NCI-H510A treated with DMSO at 0.1 percent for 48 hours (cell line): ENCODE measurements at places on chromosomes 4 and X.

GRCh38 chr4:113445286-113445685 is 316.3 kb downstream of the CAMK2D start:
- no peak for DNase-seq

- no peak for DNase-seq
Measured at GRCh38 chr4:87310691-87311335, 11.9 kb downstream of the HSD17B13 start.

DNA sequence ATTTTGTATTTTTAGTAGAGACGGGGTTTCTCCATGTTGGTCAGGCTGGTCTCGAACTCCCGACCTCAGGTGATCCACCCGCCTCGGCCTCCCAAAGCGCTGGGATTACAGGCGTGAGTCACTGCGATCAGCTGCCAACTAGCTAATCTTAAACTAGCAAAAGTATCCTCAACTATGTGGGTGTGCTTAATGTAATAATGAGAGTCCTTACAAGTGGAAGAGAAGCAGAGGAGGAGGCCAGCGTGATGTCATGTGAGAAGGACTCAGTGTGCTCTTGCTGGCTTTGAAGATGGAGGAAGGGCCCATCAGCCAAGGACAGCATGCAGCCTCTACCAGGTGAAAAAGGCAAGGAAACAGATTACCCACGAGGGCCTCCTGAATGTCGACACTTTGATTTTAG is 19.6 kb downstream of the SCD5 start:
- no peak for DNase-seq

DNA sequence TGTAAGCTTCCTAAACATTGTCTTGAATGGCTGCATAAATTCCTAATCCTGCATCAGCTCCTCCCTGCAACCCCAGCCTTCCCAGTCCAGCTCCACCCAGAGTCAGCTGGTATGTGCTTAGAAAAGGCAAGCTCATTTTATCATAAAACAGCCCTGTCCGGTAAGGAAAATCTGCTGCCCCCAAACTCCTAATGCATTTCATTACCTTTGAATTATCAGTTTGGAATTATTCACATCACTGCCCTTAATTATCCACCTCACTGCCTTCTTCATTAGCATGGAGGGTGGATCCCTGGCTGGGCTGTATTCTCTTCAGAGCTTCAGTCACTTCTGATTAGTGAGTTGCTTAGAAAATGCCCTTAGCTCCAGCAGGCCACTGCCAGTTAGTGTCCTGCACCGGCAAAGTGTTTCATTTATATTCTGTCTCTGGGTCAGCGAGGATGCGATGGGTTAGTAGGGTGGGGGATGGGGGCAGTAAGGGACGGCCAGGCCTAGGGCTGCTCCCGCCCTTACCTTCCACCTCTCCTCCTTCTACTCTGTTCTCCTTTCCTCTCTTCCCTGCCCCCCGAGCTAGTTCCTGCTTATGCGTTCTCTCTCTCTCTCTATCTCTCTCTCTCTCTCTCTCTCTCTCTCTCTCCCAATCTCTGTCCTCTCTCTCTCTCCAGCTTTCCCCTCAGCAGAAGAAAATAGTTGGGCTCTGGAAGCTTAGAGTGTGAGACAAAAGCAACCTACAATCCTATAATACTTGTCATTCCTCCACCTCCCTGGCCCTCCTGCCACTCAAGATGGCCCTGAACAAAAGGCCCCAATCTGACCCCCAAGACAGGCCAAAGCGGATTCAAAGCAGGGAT is 174.8 kb upstream of the KLF3 start:
- no peak for DNase-seq

DNA sequence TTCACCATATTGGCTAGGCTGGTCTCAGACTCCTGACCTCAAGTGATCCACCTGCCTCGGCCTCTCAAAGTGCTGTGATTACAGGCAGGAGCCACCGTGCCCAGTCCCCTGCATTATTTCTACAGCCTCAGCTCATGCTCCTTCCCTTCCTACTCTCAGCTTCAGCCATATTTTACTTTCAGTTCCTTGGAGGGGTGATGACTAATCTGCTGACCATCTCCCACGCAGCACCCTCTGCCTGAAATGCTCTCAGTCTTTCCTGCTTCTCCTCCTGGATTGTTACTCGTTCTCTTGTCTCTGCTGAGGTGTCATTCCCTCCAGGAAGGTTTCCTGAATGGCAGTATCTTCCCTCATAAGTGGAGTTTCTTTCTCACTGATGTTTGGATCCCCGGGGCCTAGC is 63.3 kb downstream of the MOSPD2 start:
- DNase-seq: no peak

- DNase-seq: no peak
Measured at GRCh38 chr4:1402021-1402515, 4.2 kb downstream of the NKX1-1 start.
